ENCODE measurements at places on chromosomes 5 and 9. TPM values are rescaled to one million over a fixed set of nuclear protein-coding genes. Genes with fewer than 3 reads are reported as not detected.

DNA sequence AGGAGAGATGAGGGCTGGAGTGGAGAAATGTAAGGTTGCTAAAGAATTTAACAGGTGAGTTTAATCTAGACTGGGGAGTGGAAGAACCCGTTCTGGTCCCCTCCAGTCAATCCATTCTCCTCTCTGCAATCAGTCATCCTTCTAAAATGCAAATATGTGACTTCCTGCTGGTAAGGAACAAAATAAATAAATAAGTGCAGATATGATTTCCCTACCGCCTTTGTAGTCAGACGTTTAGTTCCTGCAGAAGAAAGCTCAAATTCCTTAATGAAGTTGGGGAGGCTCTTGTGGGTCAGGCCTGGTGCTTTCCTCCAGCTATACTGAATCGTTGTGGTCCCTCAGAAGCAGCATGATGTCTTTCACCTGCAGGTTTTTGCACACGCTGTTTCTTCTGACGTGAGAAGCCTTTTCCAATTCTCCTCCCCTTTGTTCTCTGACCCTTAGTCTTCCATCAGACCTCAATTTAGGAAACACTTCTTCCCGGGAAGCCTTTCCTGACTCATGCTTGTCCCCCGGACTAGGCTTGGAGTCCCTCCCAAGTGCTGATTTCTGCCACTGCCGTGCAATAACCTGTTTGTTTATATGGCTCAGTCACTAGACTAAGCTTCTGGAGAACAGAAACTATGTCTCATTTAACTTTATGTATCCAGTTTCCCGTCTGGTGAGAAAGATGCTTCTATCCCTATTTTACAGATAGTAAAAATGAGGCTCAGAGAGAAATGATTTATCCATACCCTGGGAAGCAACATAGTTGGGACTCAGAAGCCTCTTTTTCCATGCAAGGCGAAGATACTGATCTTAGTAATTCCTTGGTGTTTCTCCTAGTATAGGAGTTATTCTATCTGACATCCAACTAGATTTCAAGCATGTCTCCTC is 1.3 kb downstream of the ATP6V1G1 start:
- no peak for DNase-seq
- peaks cover 37% of the 10 kb centered on the region for H3K4me1 ChIP-seq
- peaks cover 3% of the 10 kb centered on the region for H3K36me3 ChIP-seq
- H3K4me3 ChIP-seq, result peak overlapping the region; percentile 99
- H3K27ac ChIP-seq, result peak overlapping the region; percentile 100
- H3K27me3 ChIP-seq, result no peaks in the 10 kb centered on the region

The CKMT2 gene
- total RNA-seq, result not detected

DNA sequence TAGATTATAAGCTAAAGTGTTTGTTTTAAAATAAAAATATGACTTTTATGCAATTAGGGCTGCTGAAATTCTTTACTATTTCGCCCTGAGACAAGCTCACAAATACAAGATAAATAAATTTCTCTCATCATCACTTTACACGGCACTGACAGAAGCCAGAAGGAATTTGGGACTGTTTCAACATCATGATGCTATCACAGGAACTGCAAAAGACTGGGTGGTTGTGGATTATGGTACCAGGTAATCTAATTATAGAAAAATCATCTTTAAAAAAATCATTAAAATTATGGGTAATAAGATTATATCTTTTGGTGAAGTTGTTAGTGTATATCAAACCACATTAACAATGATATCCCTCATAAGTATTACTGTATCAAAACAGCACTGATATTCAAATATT is 95.0 kb downstream of the MAN2A1 start:
- no peak overlapping the region for H3K4me3 ChIP-seq
- no peak for DNase-seq
- no peaks in the 10 kb centered on the region for H3K4me1 ChIP-seq
- H3K27ac ChIP-seq, result no peak overlapping the region
- H3K27me3 ChIP-seq, result no peaks in the 10 kb centered on the region

DNA sequence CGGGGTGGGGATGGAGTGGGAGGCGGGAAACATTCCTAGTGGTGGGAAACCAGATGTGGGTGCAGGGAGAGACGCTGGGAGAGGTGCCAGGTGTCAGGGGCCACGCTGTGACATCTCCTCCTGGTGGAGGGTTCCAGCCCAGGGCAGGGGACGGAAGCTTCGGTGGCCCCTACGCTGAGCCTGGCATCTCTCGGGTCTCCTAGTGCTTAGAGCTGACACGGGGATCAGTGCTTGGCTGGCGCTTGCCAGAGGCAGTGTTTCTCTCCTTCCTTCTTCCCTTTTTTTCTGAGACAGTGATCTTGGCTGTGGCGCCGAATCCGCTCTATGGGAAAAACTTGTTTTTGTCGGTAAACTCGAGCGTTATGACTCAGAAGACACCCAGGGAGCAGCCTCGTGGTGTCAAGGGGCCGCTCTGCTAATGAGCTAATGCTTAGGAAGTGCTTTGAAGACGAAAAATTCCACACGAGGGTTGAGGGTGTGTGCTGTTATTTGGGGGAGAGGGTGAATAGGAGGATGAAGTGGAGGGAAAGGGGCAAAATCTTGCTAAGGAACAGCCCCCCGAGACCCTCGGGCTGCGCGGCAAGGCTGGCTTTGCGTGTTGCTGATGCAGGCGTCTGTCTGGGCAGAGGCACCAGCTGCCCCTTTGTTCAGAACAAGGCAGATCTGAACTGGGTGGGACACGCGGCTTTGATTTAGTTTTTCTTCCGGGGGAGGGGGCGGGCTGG is 20.4 kb upstream of the IER5L start:
- H3K4me3 ChIP-seq, result no peak overlapping the region
- no peaks in the 10 kb centered on the region for H3K27me3 ChIP-seq
- peaks cover 23% of the 10 kb centered on the region for H3K4me1 ChIP-seq
- H3K36me3 ChIP-seq, result no peaks in the 10 kb centered on the region
- peak overlapping the region; percentile 27 for H3K27ac ChIP-seq

DNA sequence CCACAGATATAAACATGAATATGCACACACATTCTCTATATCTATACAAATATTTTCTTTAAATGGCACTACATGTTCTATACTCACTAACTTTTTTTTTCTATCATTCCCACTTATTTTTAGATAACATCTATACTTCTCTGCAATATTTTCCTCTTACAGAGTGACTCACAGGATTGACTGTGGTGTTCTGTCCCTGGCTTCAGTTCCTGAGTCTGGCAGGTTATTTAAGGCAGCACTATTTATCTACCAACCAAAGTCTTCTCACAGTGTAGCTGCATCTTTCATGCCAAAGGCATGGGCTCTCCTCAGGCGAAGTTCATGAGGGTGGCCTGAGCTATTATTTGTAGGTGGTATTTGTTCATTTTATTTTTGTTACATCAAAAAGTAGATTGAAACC is 409.0 kb downstream of the PRR16 start:
- no peak overlapping the region for H3K4me3 ChIP-seq
- no peaks in the 10 kb centered on the region for H3K4me1 ChIP-seq
- no peak overlapping the region for H3K27ac ChIP-seq
- H3K27me3 ChIP-seq, result no peaks in the 10 kb centered on the region

DNA sequence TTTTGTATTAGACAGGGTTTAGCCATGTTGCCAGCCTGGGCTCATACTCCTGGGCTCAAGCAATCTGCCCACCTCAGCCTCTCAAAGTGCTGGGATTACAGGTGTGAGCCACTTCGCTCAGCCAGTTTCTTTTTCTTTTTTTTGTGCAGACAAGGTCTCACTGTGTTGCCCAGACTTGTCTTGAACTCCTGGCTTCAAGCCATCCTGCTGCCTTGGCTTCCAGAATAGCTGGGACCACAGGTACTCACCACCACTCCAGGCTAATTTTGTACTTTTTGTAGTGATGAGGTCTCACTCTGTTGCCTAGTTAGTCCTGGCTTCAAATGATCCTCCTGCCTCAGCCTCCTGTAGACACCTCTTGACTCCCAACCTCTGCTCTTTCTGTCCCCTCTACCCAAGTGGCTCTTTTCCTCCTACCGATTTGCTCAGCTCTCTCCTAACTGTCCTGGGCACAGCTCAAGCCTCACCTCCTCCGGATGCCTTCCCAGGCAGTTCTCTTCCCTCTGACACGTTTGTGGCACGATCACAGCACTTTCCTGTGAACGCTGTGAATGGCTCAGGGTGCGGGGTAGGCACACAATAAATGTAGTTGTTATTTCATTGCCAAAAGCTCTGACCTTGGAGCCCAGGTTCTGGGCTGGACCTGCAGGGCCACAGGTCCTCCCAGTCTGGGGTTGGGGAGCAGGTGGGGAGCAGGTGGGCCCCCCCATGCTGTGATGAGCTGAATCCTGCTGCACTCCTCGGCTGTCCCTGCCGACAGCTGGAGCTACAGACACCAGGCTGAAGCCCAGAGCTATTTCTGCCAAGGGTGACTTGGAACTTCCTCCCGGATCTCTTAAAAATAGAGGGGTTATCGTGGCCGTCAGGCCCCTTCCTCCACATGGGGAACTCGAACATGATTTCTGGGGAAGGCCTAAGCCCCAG is 23.9 kb downstream of the GFI1B start:
- DNase-seq, result no peak
- no peak overlapping the region for H3K4me3 ChIP-seq
- no peaks in the 10 kb centered on the region for H3K36me3 ChIP-seq
- peaks cover 43% of the 10 kb centered on the region for H3K27me3 ChIP-seq

GRCh38 chr5:74224331-74224730 is 416.2 kb downstream of the ENC1 start:
- H3K4me3 ChIP-seq, result no peak overlapping the region
- H3K27ac ChIP-seq, result no peak overlapping the region
- H3K36me3 ChIP-seq, result peaks cover 8% of the 10 kb centered on the region
- H3K27me3 ChIP-seq, result no peaks in the 10 kb centered on the region
- no peaks in the 10 kb centered on the region for H3K4me1 ChIP-seq

The PCDHGB1 gene
- total RNA-seq, result 2.8 TPM

GRCh38 chr5:135460246-135461033 is 8.3 kb upstream of the TIFAB start:
- no peak for DNase-seq
- H3K36me3 ChIP-seq, result no peaks in the 10 kb centered on the region
- no peak overlapping the region for H3K27ac ChIP-seq
- H3K4me3 ChIP-seq, result no peak overlapping the region
- H3K27me3 ChIP-seq, result peaks cover 88% of the 10 kb centered on the region

The S100Z gene
- not detected for total RNA-seq

The HAVCR2 gene
- total RNA-seq, result 0.55 TPM

The ZNF462 gene
- 195 TPM for total RNA-seq

The PCDHB11 gene
- total RNA-seq, result 3.6 TPM

GRCh38 chr5:83401122-83401731 is 70.3 kb upstream of the VCAN start:
- no peak overlapping the region for H3K27ac ChIP-seq
- no peaks in the 10 kb centered on the region for H3K36me3 ChIP-seq
- no peaks in the 10 kb centered on the region for H3K27me3 ChIP-seq

DNA sequence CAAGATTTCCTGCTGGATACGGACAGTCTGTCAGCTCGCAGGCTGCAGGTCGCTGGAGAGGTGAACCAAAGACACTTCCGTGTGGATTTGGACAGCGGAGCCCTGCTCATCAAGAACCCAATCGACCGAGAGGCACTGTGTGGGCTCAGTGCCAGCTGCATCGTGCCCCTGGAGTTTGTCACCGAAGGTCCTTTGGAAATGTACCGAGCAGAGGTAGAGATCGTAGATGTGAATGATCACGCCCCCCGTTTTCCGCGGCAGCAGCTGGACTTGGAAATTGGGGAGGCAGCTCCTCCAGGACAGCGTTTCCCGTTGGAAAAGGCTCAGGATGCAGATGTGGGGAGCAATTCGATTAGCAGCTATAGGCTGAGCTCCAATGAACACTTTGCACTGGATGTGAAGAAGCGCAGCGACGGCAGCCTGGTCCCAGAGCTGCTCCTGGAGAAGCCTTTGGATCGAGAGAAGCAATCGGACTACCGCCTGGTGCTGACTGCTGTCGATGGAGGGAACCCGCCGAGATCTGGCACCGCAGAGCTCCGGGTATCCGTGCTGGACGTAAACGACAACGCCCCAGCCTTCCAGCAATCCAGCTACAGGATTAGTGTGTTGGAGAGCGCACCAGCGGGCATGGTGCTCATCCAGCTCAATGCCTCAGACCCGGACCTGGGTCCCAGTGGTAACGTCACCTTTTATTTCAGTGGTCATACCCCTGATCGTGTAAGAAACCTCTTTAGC is 658 bp downstream of the PCDHGC4 start:
- peak overlapping the region; percentile 47 for H3K27ac ChIP-seq
- peaks cover 67% of the 10 kb centered on the region for H3K4me1 ChIP-seq
- no peaks in the 10 kb centered on the region for H3K27me3 ChIP-seq
- DNase-seq, result no peak

- H3K4me3 ChIP-seq, result no peak overlapping the region
- DNase-seq, result no peak
- H3K36me3 ChIP-seq, result no peaks in the 10 kb centered on the region
- H3K27ac ChIP-seq, result no peak overlapping the region
- no peaks in the 10 kb centered on the region for H3K4me1 ChIP-seq
- H3K27me3 ChIP-seq, result peaks cover 5% of the 10 kb centered on the region
Observed at GRCh38 chr5:171794470-171794960, 8.9 kb downstream of the SMIM23 start.

The DMGDH gene
- total RNA-seq, result not detected

The CCDC192 gene
- 1.3 TPM for total RNA-seq

The FSD1L gene
- total RNA-seq, result 16.9 TPM

GRCh38 chr9:18365651-18366050 is 108.3 kb upstream of the ADAMTSL1 start:
- H3K27ac ChIP-seq, result no peak overlapping the region
- no peak for DNase-seq
- H3K4me3 ChIP-seq, result no peak overlapping the region
- H3K27me3 ChIP-seq, result no peaks in the 10 kb centered on the region
- H3K36me3 ChIP-seq, result no peaks in the 10 kb centered on the region

DNA sequence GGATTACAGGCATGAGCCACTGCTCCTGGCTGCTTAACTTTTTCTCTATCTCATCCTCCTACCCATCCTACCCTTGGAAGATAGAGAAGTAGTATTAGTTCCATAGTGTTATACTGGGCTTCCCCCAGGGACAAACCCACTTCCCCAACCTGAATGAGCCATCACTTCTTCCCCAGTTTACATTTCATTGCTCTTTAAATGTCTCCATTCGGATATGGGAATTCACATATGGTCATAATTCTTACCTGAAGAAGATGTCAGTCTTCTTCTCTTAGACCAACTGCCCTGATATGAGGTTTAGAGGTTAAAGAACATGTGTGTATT is 1.9 kb downstream of the CD274 start:
- peaks cover 8% of the 10 kb centered on the region for H3K4me1 ChIP-seq
- H3K27ac ChIP-seq, result no peak overlapping the region
- H3K4me3 ChIP-seq, result no peak overlapping the region
- peaks cover 3% of the 10 kb centered on the region for H3K36me3 ChIP-seq
